ENCODE measurements at places on chromosomes 5 and 9.
A peak's percentile ranks its signal among the peaks of the same experiment; 100 is the strongest.

- DNase-seq = no peak
Observed at GRCh38 chr5:58228896-58229295, 231.0 kb downstream of the PLK2 start.

DNA sequence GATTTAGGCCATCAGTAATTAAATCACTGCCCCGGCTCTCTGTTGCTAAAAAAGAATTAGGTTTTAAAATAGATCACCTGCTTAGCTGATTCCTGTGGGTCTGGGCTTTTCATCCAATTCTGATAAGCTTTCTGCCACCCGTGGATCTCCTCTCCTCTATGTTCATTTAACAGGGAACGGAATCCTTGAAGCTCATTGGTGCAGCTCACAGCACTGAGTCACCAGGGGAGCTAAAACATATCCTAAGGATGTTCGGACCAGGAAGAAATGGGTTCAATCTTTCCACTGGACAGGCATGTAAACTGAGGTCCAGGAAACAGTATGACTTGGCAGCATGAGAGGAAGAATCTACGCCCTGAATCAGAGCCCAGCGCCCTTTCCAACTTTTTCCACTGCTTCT, 267.1 kb upstream of the GRIA1 start:
- no peak for DNase-seq

- no peak for DNase-seq
Observed at GRCh38 chr9:129013674-129014073, 14.5 kb downstream of the SH3GLB2 start.

- peak; percentile 19 for DNase-seq
Observed at GRCh38 chr5:58929726-58930125, 346.9 kb downstream of the RAB3C start.

DNA sequence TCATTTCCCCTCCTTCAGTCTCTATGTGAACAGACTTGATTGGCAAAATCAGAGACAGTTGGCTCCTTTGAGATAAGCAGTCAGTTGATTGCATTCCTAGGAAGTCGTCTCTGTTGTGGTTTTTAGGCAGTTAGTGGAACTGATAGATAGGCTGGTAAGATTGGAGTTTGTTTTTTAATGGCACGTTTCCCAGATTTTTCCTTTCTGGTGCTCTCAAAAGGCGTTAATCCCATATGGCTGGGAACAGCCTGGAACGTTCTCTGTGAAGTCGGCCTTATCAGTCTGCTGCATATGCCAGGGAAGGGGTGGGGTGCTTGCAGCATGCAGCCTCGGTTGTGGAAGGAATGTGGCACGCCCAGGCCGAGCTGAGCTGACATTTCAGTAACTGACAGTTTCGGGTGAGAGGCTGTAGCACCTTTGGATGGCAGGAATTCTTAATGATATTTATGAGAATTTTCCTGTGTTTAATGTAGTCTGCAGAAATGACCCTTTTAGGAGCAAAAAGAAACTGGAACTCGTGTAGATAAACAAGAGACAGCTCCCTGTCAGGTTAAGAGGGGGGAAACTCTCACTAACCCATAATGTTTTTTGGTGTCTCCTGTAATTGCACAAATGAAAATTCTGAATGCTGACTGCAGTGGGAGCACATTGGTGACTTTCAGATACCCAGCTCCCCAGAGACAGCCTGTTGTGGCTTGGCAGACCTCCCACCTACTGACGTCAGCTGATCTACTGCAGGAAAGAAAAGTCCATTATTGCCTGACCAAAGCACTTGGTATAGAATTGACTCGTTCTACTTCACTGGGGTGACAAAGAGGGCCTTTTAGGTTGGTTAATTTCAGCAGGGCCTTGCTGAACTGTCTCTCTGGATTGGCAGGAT, 6.3 kb downstream of the SPTAN1 start:
- DNase-seq = peak; percentile 81

GRCh38 chr5:123044926-123045617, 8.5 kb upstream of the PPIC start:
- DNase-seq = no peak

DNA sequence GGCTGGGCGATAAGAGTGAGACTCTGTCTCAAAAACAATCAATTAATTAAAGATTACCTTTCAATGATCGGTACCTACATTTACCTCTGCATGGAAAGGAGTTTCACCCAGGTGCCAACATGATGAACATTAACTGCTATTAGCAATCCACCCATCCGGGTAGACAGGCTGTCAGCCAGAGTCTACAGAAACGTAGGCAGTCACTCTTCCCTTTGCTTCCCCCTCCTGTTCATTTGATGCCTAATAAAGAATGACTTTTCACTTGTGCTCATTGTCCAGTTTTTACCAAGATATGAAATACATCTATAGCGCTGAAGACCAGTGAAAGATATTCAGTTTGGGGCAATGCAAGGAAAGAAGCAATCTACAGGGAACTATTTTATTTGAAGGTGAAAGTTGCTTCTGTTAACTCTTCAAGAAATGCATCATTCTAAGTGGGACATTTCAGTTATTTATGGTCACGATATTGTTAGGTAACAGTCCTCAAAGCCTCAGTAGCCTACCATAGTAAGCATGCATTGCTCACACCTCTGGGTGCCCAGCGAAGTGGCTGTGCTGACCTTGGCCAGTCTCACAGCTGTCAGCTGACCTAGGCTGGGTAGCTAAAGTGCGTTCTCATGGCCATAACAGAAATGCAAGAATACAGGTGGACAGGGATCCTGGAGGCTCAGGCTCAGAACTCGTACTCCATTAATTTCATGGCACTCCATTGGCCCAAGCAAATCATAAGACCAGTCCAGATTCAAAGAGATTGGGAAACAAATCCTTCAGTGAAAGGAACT, 87.2 kb upstream of the DMRT1 start:
- DNase-seq = no peak

DNA sequence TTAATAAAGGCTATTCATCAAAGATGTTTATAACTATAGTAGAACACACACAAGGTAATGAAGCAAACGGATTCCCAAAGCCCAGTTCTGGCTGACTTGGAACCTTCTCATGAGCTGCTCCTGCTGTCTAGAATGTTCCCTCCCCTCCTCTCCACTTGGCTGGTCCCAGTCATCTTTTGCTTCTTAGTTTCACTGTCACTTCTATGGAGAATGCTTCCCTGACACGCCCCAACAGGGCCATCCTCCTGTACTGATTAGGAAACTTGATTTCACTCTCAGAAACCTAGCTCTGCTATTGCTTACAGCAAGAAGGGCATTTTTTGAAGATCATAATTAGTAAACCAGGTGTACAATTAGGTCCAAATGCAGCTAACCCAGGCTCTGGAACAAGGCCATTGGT, 3.2 kb upstream of the RAPGEF1 start:
- DNase-seq = no peak

DNA sequence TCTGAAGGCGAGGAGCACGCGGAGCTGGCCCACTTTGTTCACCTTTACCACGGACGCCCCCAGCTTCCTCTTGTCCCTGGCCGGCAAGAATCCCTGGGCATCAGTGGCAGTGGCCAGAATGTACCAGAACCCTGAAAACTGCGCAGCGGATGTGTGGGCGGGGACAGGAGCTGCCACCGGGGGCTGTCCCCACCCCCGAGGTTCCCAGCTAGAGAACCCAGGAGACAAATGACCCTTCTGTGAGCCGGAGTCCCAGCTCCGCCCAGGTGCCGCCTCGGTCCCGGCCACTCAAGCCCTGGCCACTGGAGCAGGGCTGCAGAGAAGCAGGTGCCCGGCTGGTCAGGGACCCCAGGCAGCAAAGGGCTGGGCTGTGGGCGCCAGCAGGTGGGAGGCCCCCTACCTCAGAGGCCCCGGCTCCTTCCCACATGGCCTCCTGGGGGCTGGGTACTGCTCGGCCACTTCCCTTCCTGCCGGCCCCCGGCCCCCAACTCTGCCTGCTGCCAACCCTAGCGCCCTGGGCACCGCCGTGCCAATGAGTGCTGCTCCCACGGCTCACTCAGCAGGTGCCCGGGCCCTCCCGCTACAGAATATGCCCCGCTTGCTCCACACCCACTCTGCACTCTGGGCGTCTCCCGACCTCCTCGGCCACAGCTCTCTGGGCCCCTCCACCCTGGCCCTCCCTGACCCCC, 713 bp downstream of the LCN10 start:
- no peak for DNase-seq

DNA sequence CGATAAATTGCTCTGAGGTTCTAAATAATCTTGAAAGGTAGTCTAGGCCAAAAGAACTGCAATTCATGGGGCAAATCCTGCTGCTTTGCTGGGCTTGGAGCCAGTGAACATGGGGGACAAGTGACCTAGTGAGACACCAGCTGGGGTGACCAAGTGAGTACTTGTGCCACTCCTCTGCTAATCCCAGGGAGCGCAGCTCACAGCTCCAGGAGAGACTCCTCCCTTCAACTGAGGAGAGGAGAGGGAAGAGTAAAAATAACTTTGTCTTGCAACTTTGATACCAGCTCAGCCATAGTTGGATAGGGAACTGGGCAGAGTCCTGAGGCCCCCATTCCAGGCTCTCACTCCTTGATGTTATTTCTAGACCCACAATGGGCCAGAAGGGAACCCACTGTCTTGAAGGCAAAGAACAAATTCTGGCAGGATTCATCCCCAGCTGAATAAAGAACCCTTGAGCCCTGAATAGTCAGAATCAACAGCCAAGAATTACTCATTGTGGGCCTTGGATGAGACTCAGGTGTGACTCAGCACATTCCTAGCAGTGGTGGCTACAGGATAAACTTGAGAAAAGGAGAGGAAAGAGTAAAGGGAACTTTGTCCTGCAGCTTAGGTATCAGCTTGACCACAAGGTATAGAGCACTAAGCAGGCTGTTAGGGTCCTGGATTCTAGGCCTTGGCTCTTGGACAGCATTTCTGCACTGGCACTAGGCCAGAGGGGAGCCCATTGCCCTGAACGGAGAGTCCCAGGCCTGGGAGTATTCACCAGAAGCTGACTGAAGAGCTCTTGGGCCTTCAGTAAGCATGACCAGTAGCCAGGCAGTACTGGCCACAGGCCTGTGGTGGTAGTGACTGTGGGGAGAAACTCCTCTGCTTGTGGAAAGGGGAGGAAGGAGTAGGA, 288.3 kb upstream of the CDH18 start:
- DNase-seq = peak; percentile 90

- DNase-seq = no peak
Observed at GRCh38 chr9:121274851-121275250, 6.9 kb downstream of the GSN start.

Data from MG63 (cell line).